Right hindlimb (tissue), 1 donor: ENCODE measurements at places on chromosomes 2 and 18.

DNA sequence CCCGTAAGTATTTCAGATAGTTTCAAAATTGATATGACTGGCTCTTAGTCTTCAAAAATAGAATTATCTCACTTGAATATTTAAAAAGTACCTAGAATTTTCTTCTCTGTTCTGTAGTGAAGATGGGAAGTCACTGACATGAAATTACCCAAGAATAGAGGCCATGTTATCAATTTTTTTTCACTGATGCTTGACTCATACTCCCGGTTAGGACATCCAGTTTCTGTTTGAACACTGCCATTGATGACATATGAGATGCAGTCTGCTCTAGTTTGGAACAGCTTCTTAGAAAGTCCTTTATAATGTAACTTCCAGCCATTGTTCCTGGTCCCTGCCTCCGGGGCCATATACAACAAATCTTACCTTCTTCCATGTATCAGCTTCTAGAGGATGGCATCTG is 26.0 kb downstream of the MAP3K20 start:
- DNase-seq, result no peak

DNA sequence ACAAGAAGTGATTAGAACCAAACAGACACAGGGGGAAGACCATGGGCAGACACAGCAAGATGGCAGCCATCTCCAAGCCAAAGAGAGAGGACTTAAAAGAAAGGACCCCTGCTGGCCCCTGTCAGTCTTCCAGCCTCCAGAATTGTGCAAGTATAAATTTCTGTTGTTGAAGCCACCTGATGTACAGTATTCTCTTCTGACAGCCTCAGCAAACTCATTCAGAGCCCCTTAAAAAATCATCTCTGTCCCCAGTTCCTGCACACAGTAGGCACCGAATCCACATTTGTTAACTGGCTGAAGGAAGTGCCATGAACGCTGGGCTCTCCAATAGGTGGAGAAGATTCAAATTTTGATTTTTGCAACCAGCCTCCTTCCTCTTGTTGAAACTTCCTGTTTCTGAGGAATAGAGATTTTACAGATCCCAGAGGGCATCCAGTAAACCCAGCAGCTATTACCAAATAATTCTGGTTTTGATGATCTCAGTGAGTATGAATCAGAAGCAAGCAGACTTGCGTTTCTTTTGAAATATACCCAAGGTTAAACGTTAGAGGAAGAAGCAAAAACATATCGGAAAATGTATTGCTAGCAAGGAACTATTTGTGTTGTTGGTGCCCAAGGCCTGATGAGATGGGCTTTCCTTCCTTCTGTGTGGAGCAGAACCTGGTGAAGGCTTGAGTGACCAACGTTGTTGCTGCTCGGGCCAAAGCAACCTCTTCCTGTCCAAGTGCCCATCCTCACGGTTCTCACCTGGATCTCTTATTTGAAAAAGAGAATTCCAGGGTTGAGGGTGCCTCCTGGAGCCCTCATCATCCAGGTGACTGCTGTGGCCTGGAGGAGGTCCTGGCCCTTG is 47.7 kb upstream of the PLB1 start:
- DNase-seq, result no peak

DNA sequence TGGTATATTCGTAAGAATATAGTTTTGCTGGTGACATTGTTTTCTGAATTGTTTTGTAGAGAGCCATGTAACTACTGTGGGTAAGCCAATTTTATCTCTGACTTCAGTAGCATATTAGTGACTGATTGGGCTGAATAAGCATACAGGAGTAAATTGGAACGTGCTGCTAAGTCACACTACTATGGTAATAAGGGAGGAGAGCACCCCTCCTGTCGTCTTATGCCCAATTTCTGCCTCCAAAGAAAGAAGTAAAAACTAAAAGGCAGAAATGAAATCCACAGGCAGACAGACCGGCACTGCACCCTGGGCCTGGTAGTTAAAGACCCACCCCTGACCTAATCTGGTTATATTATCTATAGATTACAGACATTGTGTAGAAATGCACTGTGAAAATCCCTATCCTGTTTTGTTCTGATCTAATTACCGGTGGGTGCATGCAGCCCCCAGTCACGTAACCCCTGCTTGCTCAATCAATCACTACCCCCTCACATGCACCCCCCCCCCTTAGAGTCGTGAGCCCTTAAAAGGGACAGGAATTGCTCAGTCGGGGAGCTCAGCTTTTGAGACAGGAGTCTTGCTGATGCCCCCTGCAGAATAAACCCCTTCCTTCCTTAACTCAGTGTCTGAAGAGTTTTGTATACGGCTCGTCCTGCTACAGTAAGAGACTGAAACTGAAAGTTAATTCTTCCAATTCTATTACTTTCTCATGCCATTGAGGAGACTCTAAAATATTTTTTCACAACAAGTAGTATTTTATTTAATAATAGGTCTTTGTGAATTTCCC is 167.0 kb downstream of the ZNF804A start:
- DNase-seq, result no peak

DNA sequence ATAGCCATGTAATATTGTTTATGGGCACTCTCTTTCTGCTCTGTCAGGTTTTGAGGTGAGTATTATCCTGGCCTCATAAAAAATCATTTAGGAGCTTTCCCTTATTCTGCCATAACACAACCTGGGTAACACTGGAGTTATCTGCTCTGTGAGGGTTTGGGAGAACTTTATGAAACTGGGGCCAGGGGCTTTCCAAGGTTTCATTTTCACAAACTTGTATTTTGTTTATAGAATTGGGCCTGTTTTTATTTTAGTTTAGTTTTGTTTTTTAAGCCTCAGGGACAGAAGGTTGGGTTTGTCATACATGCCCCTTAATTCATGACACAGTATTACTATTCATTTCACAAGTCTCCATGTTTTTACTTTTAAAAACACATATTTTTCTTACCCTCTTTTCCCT is 83.5 kb downstream of the IRS1 start:
- DNase-seq, result no peak

- DNase-seq, result no peak
These were observed 24.4 kb downstream of the EIF4E2 start for GRCh38 chr2:232574674-232575403.

DNA sequence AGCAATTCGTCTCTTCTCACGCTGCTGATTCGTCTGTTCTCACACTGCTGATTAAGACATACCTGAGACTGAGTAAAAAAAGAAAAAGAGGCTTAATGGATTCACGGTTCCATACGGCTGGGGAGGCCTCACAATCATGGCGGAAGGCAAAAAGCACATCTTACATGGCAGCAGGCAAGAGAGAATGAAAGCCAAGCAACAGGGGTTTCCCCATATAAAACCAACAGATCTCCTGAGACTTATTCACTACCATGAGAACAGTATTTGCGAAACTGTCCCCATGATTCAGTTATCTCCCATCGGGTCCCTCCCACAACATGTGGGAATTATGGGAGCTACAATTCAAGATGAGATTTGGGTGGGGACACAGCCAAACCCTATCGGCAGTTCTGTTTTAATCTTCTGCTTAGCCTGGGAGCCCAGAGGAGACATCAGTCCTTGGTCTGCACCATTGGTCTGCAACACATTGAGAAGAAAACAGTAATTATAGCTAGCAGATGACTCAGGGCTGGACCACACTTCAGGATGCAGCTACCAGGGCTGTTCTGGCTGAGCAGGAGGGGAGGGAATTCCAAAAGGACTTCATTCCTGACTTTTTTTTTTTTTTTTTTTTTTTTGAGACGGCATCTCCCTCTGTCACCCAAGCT is 69.4 kb downstream of the CABLES1 start:
- no peak for DNase-seq

- DNase-seq, result no peak
These were observed 47.4 kb upstream of the SIX3 start for GRCh38 chr2:44894058-44894457.
